ENCODE measurements at places on chromosomes 3 and 15.

- no peak for DNase-seq
These were observed 22.4 kb downstream of the CHD2 start for GRCh38 chr15:92922418-92923002.

- no peak for DNase-seq
These were observed 278.3 kb downstream of the CHL1 start for GRCh38 chr3:474828-475227.

- DNase-seq, result no peak
These were observed 17.3 kb upstream of the GBE1 start for GRCh38 chr3:81778678-81779182.

- DNase-seq, result no peak
These were observed 177.5 kb downstream of the RAB11A start for GRCh38 chr15:66046751-66047150.

DNA sequence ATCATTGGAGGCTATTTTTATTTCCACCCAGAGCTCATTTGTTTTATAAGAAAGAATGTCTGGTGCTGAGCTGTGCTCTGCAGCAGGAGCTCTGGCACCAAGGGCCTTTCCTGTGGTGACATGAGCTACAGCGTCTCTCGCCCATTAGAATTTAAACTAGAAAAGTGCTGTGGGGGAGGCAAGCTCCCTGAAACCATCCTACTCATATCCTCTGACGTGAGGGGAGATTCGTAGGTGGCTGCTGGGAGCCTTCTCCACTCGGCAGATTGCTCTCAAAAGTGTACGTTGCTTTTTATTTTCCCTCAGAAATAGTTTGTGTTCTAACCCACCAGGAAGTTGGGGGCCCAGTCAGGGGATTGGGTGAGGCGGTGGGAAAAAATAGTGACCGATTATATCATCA, 76.3 kb upstream of the ARHGEF3 start:
- no peak for DNase-seq

GRCh38 chr3:41202075-41202833, 2.9 kb downstream of the CTNNB1 start:
- no peak for DNase-seq

DNA sequence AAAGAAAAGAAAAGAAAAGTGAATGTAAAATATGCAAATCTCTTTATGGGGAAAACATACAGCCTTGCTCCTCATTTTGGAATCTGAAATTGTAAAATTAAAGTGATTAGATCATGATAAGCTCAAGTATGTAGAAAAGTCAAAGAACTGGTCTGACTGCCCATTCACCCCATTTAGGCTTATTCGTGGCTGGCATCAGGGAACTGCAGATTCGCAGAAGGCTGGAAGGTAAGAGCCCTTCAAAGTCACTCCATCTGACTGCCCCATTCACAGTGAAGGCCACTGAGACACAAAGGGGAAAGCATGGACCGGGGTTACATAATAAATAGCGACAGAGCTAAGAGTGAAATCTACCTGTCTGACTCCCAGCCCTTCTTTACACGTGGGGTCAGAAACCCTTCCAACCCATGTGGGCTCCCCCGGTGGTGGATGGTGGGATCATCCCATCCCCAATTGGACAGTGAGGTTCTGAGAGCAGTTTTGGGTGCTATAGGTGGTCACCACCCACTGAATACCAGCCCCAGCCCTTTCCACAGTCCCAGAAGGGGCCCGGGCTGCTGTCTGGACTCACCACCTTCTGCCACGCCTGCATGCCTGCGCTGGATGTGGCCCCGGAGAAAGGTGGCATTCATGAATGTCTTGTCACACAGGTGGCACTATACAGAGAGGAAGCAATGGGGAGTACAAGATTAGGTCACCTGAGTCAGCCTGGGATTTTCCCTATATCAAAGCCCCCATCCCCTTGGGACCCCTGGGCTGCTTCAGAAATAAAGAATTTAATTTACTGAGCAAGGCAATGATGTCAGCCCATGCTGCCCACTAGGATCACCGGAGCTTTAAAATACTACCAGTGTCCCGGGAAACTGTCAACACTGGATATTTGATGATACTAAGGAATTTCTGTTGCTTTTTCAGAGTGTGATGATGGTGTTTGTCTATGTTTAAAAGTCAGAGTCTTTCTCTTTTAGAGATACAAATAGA, 17.9 kb downstream of the DZIP1L start:
- DNase-seq, result no peak

DNA sequence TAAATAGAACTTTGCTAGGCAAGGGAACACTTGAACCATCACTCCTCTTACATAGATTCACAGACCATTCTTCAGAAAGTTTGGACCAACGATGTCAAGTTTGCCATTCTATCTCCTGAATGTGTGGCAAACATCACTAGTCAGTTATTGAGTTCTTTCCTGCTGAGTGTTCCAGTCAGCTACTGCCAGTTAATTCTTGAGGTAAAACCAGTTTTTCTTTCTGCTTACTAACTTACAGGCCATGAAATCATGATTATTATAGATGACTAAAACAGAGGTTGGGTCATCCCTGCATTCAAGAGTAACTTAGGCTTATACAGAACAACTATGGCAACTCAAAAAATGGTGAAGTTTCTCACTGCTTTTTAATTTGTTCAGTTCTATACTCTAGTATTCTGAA, 88.2 kb downstream of the AP4E1 start:
- DNase-seq, result no peak

- DNase-seq, result no peak
These were observed 19.8 kb downstream of the MESP1 start for GRCh38 chr15:89731275-89731674.

DNA sequence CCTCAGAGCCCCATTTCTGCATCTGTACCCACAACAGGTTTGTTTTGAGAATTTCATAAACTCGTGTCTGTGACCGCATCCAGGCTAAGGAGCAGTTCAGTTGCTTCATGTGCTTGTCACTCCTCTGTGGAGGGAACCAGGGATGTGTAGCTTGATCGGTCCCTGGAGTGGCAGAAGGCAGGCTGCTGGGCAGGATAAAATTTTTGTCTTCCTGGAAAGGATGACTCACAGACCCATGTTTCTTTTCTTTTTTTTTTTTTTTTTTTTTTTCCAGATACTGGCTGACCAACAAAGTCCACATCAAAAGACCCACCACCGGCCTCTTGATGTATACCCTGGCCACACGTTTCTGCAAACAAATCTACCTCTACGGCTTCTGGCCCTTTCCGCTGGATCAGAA, 70.1 kb downstream of the ST8SIA2 start:
- no peak for DNase-seq

- DNase-seq, result no peak
These were observed 128.8 kb upstream of the PRR23C start for GRCh38 chr3:139173372-139174108.

DNA sequence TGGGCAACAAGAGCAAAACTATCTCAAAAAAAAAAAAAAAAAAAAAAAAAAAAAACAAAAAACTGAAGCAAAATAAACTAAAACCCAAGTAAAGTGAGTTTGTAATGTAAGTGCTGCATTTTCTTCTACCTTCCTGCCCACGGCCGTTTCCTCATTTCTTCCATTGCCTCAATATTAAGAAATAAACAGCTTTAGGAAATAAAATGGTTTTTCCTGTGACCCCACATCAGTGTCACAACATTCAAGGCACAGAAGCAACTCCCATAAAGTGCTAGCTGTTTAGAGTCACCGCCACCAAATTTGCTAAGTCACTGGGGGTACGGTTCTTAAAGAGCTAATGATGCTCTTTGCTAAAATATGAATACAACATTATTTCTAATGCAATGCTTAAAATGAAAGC, 3.3 kb downstream of the PKM start:
- DNase-seq, result peak; percentile 94

DNA sequence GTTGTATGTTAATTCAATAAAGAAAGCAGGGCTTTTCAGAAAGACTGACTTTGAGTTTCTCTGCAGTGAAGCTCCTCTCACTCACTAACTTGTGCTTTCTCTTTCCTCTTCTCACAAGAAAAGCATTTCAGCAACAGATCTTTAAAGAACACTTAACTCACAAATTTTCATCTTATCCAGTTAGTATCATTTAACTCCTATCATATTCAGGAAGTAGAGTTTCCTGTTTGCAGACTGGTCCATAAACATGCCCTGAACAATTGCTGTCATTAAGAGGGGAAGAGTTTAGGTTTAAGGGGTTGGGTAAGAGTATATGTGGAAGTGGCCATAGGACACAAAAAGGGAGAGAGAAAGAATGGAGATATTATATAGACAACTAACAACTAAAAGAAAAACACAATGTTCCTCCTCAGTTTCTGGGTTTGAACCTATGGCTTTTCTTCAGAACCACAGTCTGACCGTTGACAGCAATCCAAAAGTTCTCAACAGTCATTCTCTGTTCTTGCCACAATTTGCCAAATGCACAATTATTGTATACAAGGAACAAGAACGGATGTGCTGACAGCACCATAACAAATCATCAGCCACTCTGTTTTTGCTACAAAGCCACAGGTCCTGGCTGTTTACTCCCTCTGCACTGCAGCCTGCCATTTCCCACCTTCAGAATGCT, 63.9 kb downstream of the CHAC1 start:
- peak; percentile 3 for DNase-seq

DNA sequence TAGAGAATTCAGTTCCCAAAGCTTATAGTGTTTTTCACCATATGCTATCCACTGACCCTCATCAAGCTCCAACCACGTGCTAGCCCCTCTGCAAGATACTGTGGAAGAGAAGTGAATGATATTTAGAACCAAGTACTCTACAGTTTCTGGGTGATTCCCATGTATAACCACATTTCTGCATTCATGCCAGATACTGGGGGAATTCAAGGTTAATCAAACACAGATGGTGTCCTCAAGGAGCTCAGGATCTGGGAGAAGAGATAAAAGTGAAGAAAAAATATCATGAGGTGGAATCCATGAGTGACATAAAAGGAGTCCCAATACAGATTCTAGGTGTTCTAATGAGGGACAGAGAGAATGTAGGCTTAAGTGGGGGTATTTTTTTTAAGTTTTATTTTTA, 195.8 kb downstream of the FHIT start:
- DNase-seq, result no peak

DNA sequence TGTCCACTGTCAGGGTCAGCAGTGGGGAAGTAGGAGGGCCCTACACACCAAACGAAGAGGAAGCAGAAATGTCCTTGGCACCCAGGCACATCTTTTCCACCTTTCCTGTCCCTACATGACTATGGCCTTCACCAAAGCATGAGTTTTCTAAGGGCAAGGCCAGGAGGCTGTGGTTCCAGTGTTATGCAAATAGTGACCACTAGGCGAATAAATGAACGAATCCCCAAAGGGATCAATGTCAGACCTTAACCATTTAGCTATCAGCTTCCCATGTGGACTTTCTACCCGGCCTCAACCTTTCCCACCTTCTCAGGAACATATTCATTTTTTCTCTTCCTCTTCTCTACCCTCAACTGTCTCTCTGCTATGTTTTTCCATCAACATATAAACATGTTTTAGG, 63.1 kb downstream of the NTRK3 start:
- DNase-seq, result no peak

DNA sequence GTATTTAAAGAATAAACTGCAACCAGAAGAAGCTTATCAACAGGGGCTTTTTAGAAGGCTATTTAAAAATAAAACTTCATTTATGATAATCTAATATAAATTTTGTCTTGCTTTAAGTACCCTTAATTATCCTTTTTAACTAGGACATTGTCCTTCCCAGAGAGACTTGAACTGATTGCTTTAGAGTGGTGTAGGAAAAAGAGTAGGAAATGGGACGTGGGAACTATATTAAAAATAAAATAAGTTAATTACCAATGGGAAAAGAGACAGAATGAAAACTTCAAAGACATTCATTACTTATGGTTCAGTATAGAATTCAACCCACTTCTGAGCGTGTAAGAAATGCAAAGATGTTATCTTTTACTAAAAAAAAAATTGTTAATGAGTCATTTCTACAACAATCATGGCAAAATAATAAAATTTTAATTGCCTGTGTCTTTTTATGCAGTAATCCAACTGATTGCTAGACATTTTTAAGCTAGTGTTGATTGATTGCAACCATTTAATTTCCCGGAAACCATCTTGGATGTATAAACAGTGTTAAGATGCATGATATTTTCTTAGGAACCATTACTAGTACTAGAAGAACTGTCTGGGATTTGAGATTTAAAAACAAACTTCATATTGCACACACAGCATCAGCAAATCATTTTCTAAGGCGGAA, 298.8 kb upstream of the UMPS start:
- DNase-seq, result no peak

- no peak for DNase-seq
These were observed 31.0 kb upstream of the USP50 start for GRCh38 chr15:50577492-50577891.

DNA sequence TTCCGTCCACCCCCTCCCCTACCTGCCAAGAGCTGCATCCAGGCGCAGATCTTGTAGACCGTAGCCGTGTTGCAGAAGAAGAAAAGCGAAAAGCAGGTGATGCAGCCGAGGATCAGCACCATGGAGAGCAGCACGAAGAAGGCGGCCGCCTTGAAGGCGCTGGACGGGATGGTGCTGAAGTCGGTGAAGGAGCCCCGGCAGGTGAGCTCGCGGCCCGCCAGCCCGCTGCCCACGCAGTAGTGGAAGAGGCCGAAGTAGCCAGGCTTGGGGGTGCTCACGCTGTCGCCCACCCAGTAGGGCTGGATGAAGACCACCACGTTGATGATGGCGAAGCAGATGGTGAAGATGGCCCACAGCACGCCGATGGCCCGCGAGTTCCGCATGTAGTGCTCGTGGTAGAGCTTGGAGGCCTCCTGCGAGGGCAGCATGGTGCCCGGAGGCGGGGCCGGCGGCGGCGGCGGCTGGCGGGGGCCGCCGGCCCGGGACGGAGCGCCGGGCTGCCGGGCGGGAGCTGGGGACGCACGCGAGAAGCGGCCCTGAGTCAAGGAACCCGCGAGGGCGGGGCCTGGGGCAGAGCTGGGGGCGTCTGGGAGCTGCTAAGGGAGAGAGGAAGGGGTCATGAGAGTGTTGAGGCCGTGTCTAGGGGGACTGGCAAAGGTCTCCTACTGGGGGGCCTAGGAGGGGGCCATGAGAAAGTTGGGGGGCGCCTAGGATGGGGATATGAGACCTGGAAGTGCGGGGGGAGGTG, 1.2 kb downstream of the LHFPL4 start:
- DNase-seq, result no peak

GRCh38 chr3:85939074-85939482, 980.3 kb downstream of the CADM2 start:
- DNase-seq, result no peak

GRCh38 chr3:188947401-188948280, 224.1 kb upstream of the TPRG1 start:
- no peak for DNase-seq

- DNase-seq, result no peak
These were observed 60.5 kb upstream of the TBC1D5 start for GRCh38 chr3:17802950-17803349.

- DNase-seq, result no peak
These were observed 14.6 kb downstream of the NUSAP1 start for GRCh38 chr15:41347236-41347635.

- no peak for DNase-seq
These were observed 19.7 kb upstream of the MFGE8 start for GRCh38 chr15:88932875-88933330.

- no peak for DNase-seq
These were observed 124.9 kb downstream of the LRRK1 start for GRCh38 chr15:101043911-101044624.

GRCh38 chr3:41190509-41191284, 8.6 kb upstream of the CTNNB1 start:
- DNase-seq, result no peak

GRCh38 chr15:58374147-58374546, 57.6 kb upstream of the LIPC start:
- DNase-seq, result no peak

GRCh38 chr3:186219211-186219638, 110.3 kb upstream of the ETV5 start:
- DNase-seq, result no peak
